ENCODE measurements at places on chromosomes 11 and 22.
A peak's percentile ranks its signal among the peaks of the same experiment; 100 is the strongest.

DNA sequence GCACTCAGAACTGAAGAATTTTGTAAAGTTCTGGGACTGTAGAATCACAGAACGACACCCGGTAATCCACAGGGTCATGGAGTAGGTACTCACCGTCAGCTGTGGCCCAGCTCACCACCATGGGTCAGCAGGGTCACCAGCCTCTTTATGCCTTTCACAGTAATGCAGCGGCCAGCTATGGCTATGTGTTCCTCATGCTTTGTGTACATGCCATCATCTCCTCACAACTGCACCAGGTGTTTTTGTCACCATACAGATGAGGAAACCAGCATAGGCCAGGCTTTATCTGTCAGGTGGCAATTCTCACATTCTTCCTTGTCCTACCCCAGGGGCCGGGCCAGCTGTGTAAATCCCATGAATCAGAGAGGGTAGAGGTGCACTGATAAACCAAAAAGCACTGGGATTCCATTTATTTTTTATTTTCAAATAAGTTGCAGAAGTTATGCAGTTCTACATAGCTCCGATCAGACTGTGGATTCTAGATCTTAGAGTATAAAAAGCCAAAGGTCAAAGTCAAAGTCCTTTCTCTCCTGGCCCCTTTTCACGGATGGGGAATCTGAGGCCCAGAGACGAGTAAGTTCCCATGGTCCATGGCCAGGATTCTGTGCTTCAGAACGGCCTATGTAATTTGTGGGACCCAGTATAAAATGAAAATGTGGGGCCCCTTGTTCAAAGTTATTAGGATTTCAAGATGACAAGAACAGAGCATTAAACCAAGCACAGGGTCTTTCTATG, 17.5 kb downstream of the TSKU start:
- DNase-seq = peak; percentile 14

GRCh38 chr11:100851147-100851546, 164.1 kb downstream of the ARHGAP42 start:
- DNase-seq = no peak

- DNase-seq = no peak
These were observed 67.2 kb downstream of the MYO7A start for GRCh38 chr11:77195071-77195755.

- DNase-seq = no peak
These were observed 8.6 kb downstream of the PDGFD start for GRCh38 chr11:104155375-104155774.

DNA sequence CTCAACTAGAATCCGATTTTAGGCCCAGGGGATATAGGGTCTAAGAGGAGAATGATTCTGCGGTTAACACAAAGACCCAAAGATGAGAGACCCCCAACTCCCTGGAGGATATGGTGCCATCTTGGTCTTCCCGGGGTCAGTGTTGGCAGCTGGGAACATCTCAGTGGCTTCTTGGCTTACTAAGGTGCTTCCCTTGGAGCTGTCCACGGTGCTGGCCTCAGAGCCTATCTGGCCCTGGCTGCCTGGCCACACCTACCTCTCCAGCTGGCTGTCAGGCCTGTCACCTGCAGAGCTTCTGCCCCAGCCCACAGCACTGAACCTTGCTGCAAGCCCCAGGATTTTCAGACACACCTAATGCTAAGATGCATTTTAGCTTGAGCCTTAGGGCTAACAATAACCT, 70.7 kb upstream of the THY1 start:
- no peak for DNase-seq

DNA sequence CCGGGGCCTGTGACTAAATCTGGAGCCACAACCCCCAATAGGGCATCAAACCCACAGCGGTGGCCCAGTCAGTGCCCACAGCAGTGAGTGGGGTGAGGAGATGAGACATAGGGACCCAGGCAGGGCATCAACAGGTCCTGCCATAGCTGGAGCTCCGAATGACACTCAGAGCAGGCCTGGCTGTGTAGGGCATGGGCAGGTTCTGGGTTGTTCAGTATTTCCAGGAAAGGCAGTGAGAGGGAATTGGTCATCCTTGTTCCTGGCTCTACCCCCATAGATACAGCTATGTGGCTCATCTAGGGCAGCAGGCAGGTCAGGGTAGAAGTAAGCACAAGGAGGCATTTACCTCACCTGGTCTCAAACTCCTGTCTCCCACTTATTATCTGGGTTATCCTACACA, 126.6 kb downstream of the BUD13 start:
- DNase-seq = no peak

- no peak for DNase-seq
These were observed 129.7 kb downstream of the IGLL1 start for GRCh38 chr22:23450434-23450795.

DNA sequence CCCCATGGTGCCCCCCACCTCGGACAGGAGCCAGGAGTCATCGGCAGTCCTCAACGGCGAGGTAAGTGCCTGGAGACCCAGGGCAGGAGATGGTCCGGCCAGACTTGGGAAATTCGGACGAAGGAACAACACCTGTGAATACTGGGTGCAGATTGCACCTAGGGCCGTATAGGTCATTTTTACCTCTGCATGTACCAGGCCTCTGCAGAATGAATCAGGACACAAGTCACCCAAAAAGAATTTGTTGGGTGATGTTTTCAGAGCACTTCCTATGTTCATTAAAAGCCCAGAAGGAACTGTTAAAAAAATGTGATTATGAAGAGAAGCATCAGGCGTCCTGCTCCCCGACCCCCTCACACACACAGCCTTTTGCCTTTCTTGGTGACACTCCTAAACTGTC, 93.9 kb downstream of the C11orf91 start:
- DNase-seq = no peak

- DNase-seq = no peak
These were observed 467.0 kb downstream of the LUZP2 start for GRCh38 chr11:24963852-24964251.

DNA sequence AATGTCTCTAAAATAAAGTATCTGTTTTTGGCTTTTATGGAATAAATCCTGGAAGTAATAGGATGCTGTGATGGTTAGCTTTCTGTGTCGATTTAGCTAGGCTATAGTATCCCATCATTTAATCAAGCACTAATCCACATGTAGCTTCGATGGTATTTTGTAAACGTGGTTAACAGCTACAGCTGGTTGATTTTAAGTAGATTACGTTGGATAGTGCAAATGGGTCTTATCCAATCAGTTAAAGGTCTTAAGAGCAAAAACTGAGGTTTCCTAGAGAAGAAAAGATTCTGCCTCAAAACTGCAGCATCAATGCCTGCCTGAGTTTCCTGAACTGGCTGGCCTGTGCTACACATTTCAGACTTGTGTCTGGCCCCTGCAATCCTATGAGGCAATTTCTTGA, 314.2 kb upstream of the SORL1-AS1 start:
- DNase-seq = no peak

GRCh38 chr11:59025097-59025496, 61.0 kb upstream of the GLYATL1B start:
- DNase-seq = no peak

DNA sequence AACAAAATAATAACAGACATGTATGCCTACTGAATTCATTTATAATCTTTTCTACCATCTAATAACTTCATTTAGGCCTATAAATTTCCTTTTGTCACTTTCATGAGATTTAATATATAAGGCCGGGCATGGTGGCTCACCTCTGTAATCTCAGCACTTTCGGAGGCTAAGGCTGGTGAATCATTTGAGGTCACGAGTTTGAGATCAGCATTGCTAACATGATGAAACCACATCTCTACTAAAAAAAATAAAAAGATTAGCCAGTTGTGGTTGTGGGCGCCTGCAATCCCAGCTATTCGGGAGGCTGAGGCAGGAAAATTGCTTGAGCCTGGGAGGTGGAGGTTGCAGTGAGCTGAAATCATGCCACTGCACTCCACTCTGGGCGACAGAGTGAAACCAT, 14.2 kb upstream of the NTM start:
- no peak for DNase-seq

DNA sequence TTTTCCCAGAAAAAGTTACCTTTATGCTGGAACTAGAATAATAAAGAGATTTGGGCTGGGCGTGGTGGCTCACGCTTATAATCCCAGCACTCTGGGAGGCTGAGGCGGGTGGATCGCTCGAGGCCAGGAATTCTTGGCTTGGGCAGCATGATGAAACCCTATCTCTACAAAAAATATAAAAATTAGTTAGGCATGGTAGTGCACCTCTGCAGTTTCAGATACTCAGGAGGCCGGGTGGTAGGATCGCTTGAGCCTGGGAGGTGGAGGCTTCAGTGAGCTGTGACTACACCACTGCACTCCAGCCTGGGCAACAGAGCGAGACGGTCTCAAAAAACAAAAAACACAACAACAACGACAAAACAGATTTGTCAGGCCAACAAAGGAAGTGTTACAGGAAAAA, 119.3 kb upstream of the OR9Q1 start:
- no peak for DNase-seq

DNA sequence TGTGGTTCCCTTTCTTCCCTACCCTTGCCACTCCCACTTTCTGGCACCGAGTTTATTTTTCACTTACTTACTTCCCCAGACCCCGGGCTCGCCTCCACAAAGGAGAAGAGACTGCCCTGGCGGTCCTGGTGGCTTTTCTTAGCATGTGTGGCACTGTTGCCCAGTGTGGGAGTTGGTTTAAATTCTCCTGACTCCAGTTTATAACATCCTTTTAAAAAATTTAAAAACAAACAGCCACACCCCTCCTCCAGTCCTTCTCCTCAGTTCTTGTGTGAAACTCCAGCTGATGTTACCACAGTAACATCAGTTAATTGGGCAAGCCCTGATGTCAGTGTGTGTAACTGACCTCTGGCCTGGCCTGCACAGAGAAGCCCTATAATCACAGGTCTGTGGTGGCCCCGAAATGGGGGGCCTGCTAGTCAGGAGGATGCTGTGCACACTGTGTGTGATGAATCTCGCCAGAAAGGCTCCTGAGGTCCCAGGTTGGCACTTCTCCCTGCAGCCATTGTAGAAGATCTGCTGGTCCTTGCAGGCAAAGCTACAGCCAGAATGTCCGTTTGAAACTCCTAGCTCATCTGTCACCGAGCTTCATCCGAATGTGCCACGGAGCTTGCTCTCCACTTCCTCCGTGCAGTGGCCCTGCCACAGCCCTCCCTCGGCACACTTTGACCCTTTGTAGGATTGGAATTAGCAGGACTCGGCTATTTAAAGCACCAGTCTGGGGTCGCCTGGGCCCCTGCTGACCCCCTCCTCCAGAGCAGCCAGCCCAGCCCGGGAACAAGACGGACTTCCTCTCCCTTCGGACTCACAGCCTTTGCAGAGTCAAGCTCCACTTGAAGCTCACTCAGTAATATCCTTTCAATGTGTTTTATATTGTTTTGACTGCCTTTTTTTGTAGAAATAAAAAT, 7.6 kb downstream of the YDJC start:
- no peak for DNase-seq

DNA sequence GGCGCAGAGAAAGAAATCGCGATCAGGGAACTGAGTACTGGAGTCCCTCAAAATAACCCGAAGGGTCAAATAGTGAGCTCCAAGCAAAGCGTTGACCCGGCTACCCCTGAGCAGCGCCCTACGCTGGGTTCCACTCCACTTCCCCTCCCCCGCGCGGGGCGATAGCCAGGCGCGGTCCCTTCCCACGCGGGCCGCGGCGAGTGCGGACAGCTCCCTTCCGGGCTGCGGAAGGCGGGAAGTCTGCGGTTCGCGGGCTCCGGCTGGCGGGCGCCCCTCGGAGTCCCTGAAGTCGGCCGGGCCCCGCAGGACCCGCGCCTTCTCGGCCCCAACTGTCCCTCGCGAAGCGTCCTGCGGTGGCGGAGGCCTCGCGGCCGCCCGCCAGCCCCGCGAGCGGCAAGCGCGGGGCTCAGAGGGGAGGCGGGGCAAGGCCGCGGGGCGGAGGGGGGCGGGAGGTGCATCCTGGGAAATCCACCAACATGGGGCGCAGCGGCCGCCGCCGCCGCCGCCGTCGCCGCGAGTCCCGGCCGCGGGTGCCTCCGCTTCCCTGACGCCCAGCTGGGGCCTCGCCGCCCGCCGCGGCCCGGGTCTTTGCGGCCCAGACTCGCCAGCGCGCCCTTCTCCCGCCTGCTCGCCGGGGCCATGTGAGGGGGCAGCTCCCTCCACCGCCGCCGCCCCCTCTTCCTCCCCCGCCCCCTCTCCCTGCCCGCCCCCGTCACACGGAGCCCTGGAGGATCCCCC, at the start of gene QSER1:
Gene QSER1, plus strand, starts transcription at position 457 of the 738 bp plus-strand sequence. CDS start 315 bp downstream, outside the sequence.
- peak; percentile 50 for DNase-seq

GRCh38 chr11:11480971-11481370, 127.9 kb upstream of the CSNK2A3 start:
- no peak for DNase-seq

DNA sequence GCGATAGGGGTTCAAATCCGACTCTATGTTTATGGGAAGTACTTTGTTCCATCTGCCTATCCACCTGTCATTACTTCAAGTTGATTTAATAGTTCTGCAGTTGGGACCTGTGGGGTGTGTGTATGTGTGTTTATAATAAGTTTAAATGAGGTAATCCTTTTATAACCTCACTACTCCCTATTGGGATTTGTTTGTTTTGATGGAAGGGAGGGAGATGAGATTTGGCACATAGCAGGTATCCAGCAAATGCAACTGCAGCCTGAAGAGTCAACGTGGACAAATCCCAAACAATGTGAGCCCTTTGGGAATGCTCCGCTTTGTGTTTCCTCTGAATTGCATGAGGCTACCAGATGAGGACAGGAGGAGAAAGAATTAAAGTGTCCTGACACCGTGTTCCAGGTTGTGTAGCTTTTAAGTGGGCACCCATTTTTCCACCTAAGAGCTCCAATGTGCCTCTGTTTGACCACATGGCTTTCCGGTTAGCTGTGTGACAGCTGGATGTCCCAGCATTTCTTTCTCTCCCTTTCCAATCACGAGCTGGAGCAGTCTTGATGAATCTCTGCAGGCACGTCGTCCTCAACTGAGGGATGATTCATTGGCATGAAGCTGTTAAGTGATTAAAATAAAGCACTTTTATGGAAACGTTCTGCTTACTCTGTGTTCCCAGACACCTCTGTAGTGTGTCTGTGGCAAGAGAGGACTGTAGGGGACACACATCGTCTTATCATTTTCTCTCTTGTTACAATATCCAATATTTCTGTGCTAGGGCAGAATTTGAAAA, 610.7 kb downstream of the NTM start:
- DNase-seq = no peak

DNA sequence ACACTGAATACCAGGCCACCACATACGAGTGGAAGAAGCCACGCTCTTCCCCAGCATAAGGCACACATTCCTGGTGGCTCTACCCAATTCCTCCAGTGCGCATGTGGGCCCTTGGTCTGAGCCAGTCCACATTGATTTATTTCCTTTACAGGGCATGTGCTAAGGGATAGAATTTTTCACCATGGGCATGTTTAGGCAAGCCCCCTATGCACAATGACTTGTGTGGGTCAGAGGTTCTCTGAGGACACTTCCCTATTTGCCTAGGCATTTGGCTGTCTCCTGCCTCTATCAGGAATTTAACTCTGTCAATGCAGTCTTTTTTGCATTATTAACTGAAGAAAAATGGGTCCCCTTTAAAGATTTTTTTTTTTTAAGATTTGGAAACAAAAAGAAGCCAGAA, 718.1 kb downstream of the NTM start:
- no peak for DNase-seq

- DNase-seq = no peak
These were observed 6.8 kb downstream of the LIF start for GRCh38 chr22:30239488-30240405.

Data from tibial nerve (tissue), 4 donors.